ENCODE measurements at places on chromosomes 13 and 19.
A peak's percentile ranks its signal among the peaks of the same experiment; 100 is the strongest.

- DNase-seq, result no peak
Measured at GRCh38 chr13:31686670-31687425, 52.5 kb upstream of the RXFP2 start.

DNA sequence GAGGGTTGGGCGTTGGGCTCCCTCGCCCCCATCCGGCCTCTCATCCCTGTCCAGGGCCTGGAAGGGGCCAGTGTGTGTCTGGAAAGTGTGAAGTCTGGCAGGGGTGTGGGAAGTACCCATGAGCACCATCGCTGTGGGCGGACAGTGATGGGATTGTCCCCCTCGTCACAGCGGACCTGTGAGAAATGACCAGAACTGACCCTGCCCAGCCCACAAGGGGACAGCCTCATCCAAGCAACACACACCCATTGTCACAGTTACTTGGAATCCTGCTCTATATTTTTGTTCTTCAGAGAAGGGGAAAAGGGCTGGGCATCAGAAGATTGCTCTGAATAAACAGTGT lies 18.6 kb downstream of the MCF2L start:
- no peak for DNase-seq

- DNase-seq, result peak; percentile 56
Measured at GRCh38 chr13:24178847-24179485, 18.4 kb downstream of the SPATA13 start.

GRCh38 chr13:51675385-51675784 lies 91.1 kb downstream of the WDFY2 start:
- DNase-seq, result peak; percentile 49

DNA sequence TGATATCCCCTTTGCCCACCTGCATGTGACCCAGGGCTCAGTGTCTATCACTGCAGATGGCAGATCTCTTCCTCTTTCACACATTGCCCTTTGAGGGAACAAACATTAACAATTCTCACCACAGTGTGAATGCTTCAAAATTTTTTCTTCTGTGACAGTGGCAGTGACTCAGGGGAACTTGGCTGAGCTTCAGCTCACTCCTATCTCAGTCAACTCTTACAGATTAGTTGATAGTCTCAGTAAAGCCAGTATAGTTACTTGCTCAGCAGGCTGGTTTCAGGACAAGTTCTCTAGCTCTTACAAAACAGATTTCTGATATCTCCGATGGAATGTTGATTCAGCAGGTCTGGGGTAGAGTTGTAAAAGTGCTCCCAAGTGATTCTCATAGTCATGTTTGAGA lies 166.9 kb downstream of the DLEU7 start:
- DNase-seq, result no peak

DNA sequence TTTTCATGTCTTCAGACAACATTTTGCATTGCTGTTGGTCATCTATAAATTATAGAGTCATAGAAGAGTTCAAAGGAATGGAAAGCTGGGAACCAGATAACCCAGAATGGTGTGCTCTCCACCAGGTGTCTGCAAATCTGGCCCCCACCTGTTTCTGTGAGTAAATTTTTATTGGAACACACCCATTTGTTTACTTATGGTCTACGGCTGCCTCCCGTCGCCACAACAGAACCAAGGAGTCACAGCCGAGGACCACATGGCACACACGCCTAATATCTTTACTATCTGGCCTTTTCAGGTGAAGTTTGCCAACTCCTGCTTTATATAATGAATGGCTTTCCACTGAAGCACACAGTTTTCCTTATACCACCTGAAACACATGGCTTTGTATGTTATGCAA lies 58.2 kb downstream of the EFNB2 start:
- DNase-seq, result no peak

GRCh38 chr19:690203-690602 lies 5.0 kb downstream of the PRSS57 start:
- DNase-seq, result no peak

- no peak for DNase-seq
Measured at GRCh38 chr13:23788459-23788858, 100.7 kb downstream of the MIPEP start.

GRCh38 chr13:105338006-105338405 lies 1197.5 kb downstream of the EFNB2 start:
- DNase-seq, result no peak

- peak; percentile 43 for DNase-seq
Measured at GRCh38 chr13:94112227-94112626, 367.3 kb downstream of the DCT start.
